ENCODE measurements at places on chromosomes 6 and 20.

DNA sequence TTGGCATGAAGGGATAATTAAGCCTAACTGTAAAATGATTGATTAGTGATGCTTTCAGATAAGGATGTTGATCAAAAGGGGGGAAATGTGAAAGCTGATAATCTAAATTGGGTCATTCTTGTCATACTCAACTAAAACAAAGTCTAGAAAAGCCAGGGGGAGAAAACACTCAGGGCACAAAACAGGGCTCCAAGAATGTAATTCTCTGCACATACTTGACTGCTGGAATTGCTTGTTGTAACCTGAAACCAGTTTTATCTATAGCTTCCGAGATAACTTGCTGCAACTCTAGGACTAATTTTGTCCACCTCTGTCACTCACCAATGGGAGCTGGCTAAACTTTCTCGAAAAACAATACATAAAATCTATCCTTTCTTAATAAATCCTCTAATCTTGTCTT lies 310.3 kb downstream of the CLVS2 start:
- no peak for DNase-seq

DNA sequence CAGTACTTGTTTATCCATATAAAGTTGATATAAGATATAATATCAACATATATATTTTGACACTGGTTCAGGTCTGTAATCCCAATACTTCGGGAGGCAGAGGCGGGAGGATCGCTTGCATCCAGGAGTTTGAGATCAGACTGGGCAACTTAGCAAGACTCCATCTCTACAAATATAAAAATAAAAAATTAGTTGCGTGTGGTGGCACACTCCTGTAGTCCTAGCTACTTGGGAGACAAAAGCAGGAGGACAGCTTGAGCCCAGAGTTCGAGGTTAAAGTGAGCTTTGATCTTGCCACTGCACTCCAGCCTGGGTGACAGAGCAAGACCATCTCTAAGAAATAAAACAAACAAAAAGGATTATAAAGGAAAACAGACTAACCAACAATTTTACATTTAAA lies 8.9 kb upstream of the KATNA1 start:
- no peak for DNase-seq

DNA sequence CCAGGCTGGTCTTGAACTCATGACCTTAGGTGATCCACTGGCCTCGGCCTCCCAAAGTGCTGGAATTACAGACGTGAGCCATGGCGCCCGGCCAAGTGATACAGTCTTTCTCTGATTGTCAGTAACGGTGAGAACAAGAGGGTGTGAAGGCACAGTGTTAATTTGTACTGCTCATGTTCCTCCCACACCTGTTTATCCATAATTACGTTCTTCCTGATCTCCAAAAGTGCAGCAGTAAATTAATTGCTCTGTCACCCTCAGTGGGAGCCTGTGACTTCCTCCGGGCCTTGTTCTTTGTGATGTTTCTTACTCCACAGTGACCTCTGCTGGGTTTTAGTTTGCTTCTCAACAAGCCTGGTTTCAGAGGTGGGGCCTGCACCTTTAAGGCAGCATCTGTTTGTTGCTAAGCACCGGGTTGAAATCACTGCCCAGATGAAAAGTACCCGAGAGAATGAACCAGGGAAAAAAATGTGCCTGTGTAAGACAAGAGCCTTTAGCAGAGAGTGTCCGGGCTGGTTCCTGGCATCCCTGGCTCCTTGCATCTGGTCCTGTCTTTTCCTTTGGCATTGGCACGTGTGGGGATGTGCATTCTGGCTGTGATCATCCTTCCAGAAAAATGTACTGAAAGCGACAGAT lies 89.1 kb upstream of the CLDN20 start:
- DNase-seq = no peak

- no peak for DNase-seq
Measured at GRCh38 chr20:46142124-46142523, 24.0 kb downstream of the CD40 start.

DNA sequence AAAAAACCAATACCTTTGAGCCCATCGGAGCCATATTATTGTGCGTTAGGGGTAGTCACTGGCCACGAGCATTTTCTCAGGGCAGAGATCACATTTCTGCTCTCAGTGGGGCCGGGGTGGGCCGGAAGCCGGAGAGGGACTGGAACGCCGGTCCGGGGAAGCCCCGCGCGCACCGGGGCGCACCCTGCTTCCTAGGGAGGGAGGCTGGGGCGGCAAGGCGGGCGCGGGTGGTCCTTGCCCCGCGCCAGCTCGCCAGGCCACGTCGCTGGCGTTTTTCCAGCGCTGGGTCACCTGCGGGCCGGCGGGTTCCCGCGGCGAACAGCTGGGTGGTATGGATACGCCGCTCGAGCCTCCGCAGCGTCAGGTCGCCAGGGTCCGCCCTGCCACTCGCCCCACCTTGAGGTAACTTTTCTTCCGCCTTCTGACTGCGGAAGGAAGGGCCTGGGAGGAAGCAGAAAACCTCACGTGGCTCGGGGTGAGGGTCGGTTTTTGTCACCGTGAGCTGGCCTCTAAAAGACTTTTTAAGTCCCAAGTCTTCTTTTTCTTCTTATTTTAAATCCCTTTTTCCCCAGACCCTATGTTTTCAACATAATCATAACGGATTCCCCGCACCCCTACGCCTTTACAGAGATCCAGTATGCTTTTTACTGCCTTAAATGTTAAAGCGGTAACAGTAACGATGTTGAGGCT lies 2.7 kb upstream of the EEF1A1 start:
- DNase-seq = peak; percentile 40

- no peak for DNase-seq
Measured at GRCh38 chr6:129022011-129022553, 139.1 kb downstream of the LAMA2 start.

DNA sequence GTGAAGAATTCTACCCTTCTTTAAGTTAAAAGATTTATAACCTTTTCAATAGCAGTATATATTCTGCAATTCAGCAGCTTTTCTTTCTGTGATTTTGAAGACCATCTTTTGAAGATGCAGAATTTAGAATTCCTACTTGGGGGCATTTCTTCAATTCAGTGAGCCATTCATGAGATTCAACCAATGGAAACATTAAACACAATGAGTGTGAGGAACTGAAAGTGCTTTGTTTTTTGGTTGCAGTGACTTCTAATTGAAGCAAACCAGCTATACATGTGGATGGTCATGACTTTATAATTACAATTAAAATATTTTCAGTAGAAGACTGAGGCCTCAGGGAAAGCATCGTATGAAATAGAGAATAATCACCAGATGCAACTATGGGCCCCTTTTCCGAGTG lies 108.3 kb downstream of the CARMIL1 start:
- DNase-seq = no peak

DNA sequence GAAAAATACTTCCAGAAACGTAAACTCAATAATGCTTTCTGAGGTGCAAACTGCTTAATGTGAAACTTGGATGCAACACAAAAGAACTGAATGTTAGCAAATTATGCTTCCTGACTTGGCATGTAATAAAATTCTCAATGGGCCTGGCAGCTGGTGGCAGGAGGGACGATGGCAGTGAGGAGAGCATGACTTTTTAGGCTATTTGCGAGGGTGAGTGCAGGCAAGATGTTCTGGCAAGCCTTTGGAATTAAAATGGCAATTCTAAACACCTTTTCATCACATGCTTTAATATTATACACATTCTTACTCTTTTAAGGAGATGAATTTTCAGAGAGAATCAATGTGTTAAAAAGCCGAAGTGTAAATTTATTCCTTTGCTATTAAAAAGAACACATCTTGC lies 224.8 kb upstream of the CDH4 start:
- no peak for DNase-seq

- no peak for DNase-seq
Measured at GRCh38 chr6:113439866-113440265, 417.3 kb upstream of the MARCKS start.

DNA sequence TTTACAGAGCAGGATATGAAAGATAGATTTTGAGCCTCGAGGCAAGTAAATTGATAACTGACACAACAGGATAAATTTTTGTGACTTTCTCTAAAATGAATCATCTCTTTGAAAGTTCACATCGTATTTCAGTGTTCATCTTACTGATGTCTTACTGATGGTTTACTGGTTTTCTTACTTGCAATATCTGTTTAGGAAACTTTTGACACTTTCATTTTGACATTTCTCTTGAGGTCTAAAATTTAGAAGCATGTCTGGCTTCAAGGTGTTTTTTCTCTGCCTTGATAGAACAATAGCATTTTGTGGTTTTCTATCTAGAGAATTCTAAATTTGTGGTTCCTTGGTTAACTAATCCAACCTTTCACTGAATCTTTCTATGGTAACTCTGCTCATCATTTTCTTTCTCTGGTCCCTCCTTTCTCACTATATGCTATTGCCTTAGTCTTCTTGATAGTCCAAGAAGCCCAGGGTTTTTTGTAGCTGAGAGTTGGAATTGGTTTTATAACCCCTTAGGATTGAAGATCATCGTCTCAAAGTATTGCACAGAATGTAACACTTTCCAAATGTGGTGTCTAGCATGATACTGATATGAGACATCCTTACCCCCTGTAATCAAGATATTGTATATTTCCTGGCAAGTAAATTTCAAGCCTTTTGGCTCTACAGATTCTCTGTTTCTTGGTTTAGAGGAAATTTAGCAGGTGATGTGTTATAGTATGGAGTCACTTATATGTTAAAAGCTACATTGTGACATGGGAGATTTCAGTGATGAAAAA lies 98.7 kb downstream of the RNF144B start:
- DNase-seq = no peak

GRCh38 chr6:72739368-72739779 lies 117.5 kb downstream of the KCNQ5 start:
- DNase-seq = no peak

GRCh38 chr6:134875367-134875766 lies 74.5 kb downstream of the ALDH8A1 start:
- no peak for DNase-seq

- no peak for DNase-seq
Measured at GRCh38 chr6:53827531-53827930, 32.7 kb downstream of the LRRC1 start.

GRCh38 chr20:54362283-54362682 lies 113.1 kb upstream of the DOK5 start:
- DNase-seq = no peak

DNA sequence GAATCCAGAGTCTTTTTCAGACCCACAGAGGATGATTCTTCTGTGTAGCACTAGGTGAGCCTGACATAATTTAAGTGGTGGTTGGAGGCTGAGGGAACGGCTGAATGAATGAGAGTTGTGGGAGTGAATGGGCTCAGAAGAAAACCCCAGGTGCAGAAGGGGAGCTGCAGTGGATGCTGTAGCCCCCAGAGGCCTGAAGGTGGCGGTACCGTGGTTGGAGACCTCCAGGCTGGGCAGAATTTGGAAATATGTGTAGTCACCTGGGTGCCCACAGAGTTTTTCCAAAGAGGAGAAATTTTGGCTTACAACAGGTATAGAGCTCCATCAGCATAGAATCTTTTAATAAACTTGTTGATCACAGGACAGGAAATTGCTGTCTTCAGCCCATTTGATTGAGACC lies 6.5 kb upstream of the RAET1G start:
- no peak for DNase-seq

DNA sequence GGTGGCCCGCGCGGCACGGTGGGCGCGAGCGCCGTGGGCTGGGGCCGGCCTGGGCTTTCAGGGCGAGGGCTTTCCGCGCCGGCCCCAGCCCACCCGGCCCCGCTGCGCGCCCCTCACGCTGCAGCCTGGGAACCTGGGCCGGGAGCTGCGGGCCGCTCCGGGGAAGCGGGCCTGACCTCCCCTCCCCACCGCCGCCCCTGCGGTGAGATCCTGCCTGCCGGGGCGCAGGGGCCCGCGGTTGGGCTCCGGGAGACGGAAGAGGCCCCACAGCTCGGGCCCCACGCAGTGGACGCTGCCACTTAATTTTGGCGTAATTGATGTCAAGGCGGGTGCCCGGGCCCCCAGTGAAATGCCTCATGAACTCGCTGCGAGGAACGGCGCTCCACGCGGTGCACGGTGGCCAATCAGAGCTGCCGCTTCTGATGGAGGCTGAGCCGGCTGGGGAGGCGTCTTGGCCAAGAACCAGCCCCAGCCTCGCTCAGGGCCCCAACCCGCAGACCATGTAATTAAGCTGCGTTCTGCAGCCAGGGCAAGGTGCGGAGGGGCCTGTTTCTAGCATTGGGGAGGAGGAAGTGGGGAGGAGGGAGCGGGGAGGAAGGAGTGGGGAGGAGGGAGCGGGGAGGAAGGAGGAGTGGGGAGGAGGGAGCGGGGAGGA lies 96.1 kb upstream of the BHLHE23 start:
- no peak for DNase-seq

All from esophagus squamous epithelium (tissue), 5 donors.